ENCODE measurements at places on chromosomes 13 and 19. TPM values are rescaled to one million over a fixed set of nuclear protein-coding genes. Genes with fewer than 3 reads are reported as not detected.

The MADCAM1 gene
- 6.5 TPM for total RNA-seq

DNA sequence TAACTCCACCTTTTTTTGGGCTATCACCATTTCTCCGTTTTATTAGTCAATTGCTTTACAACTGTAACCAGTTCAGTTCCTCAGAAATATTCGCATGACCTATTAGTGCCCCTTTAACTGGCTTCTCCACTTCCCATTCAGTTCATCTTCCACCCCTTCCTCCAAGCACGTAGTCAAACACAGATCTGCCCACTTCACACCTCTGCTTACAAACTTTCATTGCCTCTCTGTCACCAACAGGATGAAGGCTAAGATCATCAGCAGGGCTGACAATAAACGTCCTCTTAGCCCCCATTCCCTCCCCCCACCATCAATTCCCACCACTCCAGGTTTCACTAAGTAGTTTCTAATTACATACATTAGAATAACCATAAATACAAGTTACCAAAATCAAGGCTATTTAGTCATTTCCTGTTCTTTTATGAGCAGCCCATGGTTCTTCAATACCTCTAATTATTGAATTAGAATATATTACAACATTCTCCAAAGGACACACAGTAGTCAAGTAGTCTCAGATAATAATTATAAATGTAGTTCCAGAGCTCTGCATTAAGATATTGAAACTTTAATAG, 95.7 kb downstream of the SPRY2 start:
- no peak overlapping the region for H3K27ac ChIP-seq
- no peaks in the 10 kb centered on the region for H3K27me3 ChIP-seq
- no peaks in the 10 kb centered on the region for H3K36me3 ChIP-seq
- no peak for DNase-seq
- no peak overlapping the region for H3K4me3 ChIP-seq

GRCh38 chr19:12969292-12969988, at the start of gene DAND5:
Gene DAND5 (plus strand): TSS chr19:12969576. CDS start chr19:12969661, 85 bp downstream.
- peaks cover 3% of the 10 kb centered on the region for H3K4me1 ChIP-seq
- no peak for DNase-seq
- H3K36me3 ChIP-seq = peaks cover 3% of the 10 kb centered on the region

DNA sequence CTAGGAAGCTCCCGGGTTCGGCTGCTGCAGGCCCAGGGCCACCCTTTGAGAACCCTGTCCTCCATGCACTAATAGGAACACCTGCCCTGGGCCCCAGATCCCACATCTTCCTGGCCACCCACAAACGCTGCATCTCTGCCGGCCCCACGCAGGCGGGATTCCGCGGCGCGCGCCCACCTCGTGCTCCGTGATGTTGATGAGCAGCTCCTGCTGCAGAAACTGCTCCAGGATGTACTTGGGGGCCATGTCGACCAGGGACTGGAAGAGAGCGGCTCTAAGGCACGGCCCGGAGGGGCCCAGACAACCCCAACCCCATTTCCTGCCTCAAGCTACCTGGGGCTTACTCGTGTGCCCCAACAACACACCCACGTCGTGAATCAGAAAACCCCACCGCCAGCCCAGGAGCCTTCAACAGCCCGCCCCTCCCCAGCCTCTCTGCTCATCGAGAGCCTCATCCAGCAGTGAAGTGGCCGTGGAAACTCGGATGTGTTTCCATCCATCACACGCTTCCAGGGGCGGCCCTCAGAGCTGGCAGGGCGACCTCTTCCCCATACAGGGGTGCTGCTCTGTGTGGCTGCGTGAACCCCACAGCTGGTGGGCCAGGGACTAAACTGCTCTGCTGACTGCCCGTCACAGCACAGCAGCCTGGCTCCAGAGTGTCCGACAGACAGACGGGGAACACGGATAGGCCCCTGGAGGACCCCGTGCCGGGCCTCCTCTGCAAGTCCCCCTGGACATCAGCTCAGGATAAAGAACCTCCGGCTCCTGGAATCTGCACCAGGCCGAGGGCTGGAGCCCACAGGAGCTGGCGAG, 4.2 kb downstream of the POLR2E start:
- H3K4me1 ChIP-seq = peaks cover 9% of the 10 kb centered on the region
- no peak overlapping the region for H3K27ac ChIP-seq
- no peak overlapping the region for H3K4me3 ChIP-seq
- peaks cover 4% of the 10 kb centered on the region for H3K36me3 ChIP-seq
- no peak for DNase-seq

- H3K27ac ChIP-seq = no peak overlapping the region
- no peak for DNase-seq
- H3K4me3 ChIP-seq = no peak overlapping the region
- peaks cover 14% of the 10 kb centered on the region for H3K27me3 ChIP-seq
- no peaks in the 10 kb centered on the region for H3K4me1 ChIP-seq
Measured at GRCh38 chr19:1456121-1456900, 6.4 kb downstream of the APC2 start.
